Spinal cord (tissue), 10 donors: ENCODE measurements at places on chromosomes 4 and X.

DNA sequence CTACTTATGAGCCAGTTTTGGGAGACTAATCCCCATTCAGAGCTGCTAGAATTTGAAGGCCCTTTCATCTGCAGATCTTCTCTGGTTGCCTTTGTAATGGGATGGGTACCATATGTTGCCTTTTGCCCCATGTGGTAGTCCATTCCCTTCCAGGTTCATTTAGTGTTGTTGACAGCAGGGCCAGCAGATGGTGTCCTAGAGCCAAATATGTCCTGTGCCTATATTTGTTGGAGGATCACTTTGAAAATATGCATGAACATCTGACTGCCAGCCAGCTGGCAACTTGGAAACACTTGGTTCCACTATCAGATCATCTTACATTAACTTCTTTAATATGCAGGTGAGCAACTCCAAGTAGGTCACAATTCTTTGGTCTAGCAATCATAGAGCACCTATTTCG lies 30.4 kb downstream of the CFAP299 start:
- DNase-seq = peak; percentile 17

- DNase-seq = no peak
Measured at GRCh38 chrX:95059909-95060308, 1385.9 kb downstream of the FAM133A start.

DNA sequence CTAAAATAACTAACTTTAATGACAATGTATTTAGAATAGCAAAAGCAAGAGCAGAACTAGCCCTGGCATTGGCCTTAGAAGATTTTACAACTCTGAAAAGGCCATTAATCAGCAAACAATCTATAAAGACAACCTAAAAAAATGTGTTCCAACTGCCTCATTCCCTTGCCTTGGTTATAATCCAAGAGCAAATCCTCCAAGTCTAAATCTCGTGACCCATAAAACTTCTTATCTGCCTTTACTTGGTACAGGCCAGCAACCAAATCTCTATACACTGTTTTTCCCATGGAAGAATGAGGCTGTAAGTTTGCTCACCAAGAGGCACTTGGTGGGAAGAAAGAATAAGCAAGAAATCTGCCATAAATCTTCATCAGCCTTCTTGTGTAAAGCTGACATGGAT lies 175.3 kb upstream of the MID1 start:
- no peak for DNase-seq

DNA sequence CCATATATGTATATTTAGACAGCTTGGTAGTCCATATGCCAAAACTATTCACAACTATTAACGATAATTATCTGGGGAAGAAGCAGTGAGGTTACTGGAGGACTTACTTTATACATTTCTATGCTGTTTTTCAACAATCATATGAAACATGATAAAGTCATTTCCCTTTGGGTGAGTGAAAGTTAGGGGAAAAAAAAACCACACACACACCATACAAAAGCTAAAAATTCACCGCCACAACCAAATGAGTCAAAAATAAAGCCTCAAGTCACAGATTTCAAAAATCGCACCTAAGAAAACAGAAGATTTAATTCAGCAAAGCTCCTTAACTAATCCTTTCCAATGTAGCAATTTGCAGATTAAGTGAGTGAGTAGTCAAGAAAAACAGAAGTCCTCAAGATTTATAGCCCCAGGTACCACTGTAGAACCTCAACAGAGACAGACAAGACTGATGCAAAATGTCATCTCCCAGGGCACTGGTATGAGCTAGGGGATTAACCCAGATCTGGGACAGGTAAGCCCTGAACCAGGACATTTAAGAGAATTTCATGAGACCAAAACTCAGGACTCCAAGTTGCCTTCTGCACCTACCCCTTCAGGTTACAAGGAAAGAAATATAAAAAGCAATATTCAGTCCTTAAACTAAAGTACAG lies 35.1 kb downstream of the SYTL4 start:
- DNase-seq = no peak

GRCh38 chrX:153476666-153477363 lies 6.4 kb upstream of the HAUS7 start:
- no peak for DNase-seq

DNA sequence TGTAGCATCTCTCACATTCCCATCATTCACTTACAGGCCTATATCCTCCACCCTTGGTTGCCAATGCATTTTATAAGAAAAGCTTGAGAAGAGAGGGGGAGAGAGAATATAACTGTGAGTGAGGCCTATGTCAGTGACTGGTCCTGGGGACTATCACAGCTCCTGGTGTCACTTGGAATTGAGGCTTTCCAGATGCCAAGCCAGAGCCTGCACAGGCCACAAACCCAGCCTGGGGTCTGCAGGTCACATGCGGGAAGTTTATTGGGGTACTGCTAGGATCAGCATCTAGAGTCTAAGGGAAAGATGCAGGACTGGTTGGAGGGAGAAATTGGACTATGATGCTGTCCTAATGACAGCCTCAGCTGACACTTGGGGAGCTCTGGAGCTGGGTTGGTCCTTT lies 47.6 kb downstream of the RTL5 start:
- no peak for DNase-seq

GRCh38 chr4:169741569-169741968 lies 16.2 kb downstream of the HPF1 start:
- DNase-seq = no peak

DNA sequence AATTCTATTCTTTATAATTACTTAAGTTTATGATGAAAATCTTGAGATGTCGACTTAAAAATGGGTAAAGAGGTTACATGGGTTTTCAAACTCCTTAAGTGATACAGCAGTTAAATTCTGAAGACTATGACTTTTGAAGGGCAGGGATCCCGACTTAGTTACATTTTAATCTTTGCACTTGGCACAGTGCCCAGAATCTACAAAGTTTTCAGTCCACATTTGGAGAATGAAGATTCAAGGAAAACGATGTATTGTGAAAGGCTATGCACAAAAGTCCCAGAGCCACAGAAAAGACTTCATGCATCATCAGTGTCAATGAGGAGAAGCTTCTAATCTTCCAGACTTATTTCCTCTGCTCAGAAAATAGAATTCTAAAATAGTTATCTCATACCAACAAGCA lies 36.3 kb upstream of the GRPR start:
- DNase-seq = no peak

DNA sequence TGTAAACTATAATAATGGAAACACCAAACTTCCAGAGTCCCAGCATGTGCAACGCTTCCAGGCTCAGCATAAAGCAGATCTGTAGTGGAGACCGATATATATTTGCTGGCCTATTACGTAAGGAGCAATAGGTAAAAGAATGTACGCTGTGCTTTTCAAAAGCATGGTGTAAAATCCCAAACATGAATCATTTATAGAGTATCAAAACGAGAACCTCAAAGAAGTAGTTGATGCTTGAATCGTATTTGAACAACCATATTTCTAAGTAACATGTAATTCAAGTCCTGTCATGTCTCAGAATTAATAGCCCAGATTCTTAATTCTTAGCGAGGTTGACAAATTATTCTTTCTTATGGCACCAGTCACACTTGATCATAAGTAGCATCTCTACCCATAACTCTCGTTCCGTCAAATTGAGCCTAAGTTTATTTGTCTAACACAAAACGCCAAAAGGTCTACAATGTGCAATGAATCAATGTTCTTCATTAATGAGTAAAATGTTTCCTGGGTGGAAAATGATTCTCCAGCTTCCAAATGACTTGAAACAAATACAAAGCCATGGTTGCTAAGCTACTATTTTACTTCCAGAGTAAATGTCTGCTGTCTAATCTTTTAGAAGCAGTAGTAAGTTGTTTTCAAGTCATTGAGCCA lies 811.5 kb upstream of the FRG1 start:
- no peak for DNase-seq

- DNase-seq = no peak
Measured at GRCh38 chr4:110202024-110202423, 3.6 kb upstream of the ELOVL6 start.

- DNase-seq = peak; percentile 51
Measured at GRCh38 chr4:94757192-94758140, at the start of gene BMPR1B. BMPR1B (plus strand) TSS chr4:94757955; CDS start chr4:95104425, 346,470 bp downstream.

DNA sequence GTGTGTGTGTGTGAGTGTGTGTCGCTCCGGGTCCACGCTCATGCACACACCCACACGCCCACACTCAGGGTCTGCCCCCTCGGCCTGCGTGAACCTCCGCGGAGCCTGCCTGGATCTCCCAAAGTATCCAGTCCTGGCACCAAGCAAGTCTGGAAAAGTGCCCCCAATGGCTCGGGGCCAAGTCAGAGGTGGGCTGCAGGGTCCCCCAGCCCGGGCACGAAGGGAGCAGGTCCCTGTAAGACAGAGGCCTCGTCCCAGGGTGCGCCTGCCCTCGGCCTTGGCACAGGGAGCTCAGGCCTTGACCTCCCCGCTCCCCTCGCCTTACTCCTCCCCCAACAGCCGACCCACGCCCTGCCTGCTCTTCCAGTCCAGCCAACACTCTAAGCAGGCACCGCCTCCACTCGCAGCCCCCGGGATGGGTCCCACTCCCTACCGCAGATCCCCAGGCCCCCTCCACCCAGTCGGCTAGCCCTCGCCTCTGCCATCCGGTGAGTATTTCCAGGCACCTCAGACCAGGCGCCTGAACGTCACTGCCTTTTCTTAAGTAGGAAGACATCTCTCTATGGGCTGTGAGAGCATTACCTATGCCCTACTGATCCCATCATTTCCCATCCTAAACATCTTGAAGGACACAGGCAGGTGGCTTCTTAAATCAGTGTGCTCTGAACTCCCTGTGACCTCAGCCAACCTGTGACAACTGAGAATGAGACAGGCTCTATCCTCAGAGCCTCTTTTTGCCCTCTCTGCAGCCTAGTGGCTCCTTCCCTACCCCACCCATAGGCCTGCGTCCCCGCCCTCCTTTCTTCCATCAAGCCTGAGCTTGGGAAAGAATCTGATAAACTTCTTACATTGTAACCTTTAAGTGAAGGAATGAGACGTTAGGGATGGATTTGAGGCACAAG lies 704 bp downstream of the FAM114A1 start:
- DNase-seq = no peak

DNA sequence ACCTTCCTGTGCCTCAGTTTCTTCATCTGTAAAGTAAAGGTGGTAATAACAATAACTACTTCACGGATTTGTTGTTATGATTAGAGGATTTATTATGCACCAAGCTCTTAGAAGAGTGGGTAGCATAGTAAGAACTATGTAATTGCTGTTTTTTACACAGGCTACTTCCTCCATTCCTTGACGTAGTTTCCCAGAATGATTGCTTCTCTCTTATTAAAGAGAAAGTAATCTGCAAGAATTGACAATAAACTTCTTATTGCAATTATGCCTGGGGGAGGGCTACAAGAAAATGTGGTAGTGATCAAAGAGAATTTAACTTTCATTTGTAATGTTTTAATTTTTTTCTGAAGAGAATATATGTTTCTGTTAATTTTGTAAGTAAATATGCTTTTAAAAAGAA lies 238.7 kb downstream of the GASK1B start:
- no peak for DNase-seq

DNA sequence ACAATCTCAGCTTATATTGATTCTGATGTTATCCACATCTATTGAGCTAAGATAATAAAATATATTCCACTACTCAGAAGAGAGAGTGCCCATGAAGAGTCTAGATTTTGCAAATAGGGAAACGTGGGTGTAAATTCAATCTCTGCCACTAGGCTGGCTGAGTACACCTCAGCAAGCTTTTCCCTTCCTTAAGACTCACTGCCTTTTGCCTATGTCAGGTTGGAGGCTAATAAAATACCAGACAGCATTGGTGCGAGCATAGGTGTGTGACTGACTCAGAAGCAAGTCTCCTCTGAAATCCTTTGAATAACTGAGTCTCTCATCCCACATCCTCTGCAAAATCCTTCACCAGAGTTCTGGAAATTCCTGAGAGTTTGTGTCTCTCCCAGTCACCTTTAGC lies 405.4 kb upstream of the CPEB2 start:
- DNase-seq = no peak

DNA sequence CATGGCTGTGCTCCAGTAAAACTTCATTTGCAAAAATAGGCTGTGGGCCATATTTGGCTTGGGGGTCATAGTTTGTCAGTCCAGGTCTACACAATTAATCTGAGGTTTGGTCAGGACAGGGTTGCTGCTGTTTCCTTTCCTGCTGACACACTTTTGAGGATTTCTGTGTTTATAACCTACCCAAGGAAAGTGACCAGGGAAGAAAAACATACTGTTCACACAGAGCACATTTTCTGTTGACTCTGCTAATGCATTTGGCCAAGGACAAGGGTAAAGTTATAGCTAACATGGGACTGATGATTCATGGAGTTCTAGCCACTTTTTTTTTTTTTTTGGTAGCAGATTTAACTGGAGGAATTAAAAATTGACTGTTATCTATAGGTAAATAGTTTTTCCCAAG lies 43.9 kb upstream of the GEMIN8 start:
- no peak for DNase-seq

DNA sequence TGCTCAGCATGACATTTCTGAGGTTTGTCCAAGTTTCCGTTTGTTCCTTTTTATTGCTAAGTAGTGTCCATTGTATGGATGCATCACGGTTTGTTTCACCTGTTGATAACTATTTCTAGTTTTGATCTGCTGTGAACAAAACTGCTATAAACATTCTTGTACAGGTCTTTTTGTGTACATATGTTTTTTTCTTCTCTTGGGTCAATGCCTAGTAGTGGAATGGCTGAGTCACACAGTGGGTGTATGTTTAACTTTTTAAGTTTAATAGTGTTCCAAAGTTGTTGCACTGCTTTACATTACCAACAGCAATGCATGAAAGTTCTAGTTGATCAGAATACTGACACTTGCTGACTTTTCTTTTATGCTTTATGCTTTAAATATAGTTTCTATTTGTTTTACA lies 76.7 kb downstream of the MAOB start:
- DNase-seq = no peak

- DNase-seq = no peak
Measured at GRCh38 chr4:9979101-9979701, 42.1 kb downstream of the SLC2A9 start.

GRCh38 chr4:72394012-72394663 lies 174.9 kb downstream of the ADAMTS3 start:
- DNase-seq = no peak

DNA sequence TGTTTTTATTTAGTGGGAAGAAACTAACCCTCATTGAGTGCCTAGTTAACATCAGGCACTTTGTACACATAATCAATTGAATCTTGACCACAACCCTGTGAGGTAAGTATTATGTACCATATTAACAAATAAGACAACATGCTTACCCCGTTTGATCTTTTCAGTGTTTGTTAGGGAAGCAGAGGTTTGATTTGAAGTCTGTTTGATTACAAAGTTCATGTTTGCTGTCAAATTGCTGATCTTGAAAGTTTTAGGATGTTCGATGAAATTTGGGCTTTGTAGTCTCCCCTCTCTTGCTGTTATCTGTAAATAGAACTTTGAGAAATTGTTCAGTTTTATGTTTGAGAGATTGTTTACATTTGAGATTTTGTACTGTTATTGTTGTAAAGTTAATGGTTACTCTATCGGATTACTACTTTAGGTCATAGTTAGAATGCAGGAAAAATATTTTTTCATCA lies 13.4 kb upstream of the ADH4 start:
- DNase-seq = no peak

GRCh38 chr4:24042094-24042493 lies 152.2 kb upstream of the PPARGC1A start:
- no peak for DNase-seq

- no peak for DNase-seq
Measured at GRCh38 chr4:109648266-109648996, 54.8 kb downstream of the CASP6 start.

GRCh38 chrX:46611658-46612362 lies 38.2 kb downstream of the CHST7 start:
- DNase-seq = no peak

GRCh38 chr4:89048906-89049601 lies 7.9 kb downstream of the FAM13A start:
- no peak for DNase-seq
